ENCODE measurements at places on chromosomes 5 and 9.

DNA sequence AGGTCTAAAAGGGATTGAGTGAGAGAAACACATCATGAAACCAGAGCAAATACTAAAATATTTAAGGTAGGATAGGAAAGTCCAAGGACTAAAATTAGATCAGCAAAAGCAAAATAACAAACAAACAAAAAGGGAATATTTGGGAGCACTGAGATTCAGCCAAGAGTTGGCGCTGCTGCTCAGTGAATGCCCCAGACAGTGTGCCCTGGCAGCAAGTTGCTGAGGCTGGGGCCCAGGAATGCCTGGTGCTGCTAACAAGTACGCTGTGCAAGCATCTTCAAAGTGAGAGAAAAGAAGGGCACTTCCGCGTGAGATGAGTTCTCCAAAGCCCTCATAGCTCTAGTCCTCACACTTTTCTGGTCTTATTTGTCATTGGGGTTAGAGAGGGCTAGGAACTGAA is 603.3 kb downstream of the EFNA5 start:
- DNase-seq: no peak

DNA sequence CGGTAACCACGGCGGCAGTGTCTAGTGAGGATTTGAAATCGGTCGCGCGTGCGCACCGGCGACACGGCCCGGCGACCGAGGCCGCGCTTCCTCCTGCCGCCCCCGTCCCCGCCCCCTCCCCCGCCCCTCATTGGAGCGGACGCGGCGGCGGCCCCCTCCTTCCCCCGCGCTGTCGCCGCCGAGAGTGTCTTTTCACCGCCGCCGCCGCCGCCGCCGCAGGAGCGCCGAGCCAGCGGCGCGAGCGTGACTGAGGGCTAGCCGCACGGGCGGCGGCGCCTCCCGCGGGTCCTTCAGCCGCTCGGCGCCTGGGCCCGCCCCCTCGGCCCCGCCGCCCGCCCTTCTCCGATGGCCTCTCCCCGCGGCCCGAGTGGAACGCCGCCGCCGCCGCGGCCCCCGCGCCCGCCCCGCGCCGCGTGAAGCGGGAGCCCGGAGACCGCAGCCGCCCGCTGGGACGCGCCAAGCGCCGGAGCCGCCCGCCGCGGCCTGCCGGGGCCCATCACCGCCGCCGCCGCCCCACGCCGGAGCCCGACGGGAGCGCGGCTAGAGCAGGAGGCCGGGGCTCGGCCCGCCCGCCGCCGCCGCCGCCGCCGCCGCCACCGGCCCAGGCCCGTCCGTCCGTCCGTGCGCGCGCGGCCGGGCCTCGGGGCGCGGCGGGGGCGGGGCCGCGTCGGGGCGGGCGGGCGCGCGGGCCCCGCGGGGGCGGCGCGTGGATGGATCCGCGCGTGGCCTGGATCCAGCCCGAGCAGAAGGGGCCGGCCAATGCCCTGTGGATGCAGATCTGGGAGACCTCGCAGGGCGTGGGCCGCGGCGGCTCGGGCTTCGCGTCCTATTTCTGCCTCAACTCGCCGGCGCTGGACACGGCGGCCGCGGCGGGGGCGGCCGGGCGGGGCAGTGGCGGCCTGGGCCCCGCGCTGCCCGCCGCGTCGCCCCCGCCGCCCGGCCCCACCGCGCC is at the start of gene TENT4A:
TENT4A (plus strand) TSS at position 159 of the 952 bp plus-strand sequence; CDS start at position 711, 552 bp downstream.
- DNase-seq: no peak

DNA sequence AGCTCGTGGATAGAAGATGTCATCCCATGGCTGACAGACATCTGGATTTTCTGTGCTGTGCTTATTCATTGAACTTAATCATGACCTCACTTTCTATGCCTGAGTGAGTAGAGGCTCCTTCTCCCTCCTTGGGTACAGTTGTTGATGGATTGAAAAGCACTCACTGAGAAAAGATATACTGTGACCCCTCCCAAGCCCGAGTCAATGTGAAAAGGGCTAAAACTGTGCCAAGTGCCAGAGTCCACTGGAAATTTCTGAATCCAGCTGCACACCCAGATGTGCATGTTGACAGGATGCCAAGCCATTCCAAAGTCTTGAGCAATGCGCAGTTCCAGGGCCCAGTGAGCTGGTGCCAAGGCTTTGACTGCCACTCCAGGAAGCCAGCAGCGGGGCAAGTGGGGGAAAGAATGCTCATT is 473.0 kb downstream of the NTRK2 start:
- peak; percentile 48 for DNase-seq

GRCh38 chr5:15510831-15511230 is 10.9 kb downstream of the FBXL7 start:
- DNase-seq: no peak

GRCh38 chr9:135788576-135789300 is 86.8 kb downstream of the KCNT1 start:
- DNase-seq: no peak

DNA sequence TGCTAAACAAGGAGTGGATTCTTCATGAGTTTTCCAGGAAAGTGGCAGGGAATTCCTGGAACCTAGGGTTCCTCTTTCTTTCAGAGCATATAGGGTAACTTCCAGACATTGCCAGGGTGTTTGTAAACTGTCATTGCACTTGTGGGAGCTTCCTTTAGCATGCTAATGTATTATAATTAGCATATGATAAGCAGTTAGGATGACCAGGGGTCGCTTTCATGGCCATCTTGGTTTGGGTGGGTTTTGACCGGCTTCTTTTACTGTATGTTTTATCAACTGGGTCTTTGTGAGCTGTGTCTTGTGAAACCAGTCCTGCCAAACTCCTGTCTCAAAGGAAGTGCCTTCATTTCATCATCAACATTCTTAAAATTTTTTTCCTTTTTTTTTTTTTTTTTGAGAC is 11.9 kb upstream of the MELK start:
- no peak for DNase-seq

DNA sequence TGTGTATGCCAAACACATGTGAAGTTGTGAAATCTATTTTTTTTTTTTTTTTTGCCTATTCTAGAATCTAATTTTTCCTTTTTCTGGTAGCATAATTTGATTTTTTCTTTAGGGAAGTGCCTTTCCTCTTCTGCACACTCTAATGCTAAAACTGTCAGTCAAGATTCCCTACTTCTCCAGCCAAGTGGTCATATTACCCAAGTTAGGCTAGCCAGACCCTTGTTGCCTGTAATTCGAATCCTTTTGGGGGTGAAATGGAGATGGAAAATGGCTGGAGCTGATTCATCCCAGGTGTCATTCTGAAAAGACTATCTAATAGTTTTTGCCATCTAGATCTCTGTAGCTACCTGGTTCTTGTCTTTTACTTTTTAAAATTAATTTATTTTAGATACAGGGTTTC is 24.8 kb upstream of the UBAP1 start:
- peak; percentile 40 for DNase-seq

DNA sequence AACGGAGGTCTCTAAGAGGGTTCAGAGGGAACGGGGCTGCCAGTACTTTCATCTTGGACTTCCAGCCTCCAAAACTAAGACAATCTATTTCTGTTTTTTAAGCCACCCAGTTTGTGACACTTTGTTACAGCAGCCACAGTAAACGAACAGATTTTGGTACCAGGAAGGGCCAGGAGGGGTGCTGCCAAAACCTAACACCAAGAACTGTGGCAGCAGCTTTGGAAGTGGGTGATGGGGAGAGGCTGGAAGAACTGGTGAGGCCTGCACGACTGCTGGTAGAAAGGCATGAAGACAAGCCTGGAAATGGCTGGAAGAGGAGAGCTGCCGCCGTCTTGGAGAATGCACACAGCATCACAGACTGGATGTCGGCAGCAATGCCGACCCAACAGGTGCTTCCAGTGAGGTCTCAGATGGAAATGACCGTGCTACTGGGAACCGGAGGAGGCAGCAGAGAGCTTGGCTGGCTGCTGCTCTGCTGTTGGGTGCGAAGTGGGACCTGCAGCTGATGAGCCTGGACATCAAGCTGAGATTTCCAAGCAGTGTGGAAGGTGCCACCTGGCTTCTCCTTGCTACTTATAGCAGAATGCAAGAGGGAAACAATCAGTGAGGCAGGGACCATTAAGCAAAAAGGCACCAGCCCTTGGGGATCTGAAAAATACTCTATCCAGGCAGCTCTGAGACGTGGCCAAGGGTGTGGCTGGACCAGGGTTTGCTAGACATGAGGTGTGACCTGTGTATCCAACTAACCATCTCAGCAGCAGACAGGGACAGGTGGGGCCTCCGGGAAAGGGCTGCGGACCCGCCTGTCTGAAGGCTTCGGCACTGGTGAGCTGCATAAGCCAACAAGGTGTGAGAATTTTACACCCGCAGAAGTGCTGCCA is 4.7 kb upstream of the TMEM210 start:
- DNase-seq: no peak

DNA sequence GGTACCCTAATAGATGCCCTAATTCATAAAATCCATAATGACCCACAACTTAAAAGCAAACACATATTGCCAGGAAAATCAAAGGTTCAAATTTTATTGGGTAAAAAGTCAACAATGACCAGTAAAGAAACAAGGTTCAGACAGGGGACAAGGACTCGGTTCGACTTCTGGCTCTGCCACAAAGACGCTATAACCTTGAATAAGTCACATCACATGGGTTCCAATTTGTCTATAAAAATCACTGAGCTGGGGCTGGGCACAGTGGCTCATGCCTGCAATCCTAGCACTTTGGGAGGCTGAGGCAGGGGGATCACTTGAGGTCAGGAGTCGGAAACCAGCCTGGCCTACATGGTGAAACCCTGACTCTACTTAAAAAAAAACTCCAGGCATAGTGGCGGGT is 80.5 kb downstream of the SERINC5 start:
- no peak for DNase-seq

DNA sequence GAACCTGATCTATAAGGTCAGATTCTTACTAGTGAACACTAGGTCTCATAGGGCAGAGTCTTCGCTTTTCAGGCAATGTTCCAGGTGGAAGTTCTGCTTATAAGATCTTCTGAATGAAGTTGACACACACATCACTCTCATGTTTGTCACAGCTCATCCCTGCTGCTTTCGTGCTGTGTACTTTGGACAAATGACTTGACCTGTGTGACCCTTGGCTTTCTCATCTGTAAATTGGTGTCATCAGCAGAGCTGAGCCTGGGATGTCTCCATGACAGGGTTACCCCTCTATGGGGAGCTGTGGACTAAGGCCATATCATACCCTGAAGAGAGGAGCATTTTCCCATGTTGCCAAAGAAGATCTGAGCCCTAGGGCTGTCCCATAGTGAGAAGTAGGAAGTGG is 2.8 kb downstream of the DELE1 start:
- no peak for DNase-seq

- DNase-seq: no peak
Observed at GRCh38 chr9:126671381-126671831, 57.7 kb downstream of the LMX1B start.

DNA sequence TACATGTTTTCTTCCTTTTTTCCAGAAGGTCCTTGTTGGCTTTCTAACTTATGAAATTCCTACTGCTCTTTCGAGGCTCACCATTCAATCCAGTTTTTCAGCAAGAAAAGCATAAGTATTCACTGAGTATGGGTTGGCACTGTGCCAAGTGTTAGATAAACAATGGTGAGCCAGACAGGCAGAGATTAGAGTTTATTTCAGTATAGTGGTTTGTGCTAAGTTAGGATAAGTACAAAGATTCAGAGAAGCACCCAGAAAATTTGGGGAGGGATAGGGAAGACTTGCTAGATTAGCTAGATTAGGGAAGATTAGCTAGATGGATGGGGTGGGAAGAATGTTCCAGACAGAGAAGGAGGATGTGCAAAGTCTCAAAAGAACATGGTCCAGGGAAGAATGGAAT is 122.9 kb downstream of the OXCT1 start:
- no peak for DNase-seq

Data from gastrocnemius medialis (tissue), 4 donors.